Fibroblast of lung (primary cell): ENCODE measurements at places on chromosomes 2 and 18. TPM values are rescaled to one million over a fixed set of nuclear protein-coding genes. Genes with fewer than 3 reads are reported as not detected.
A peak's percentile ranks its signal among the peaks of the same experiment; 100 is the strongest.

DNA sequence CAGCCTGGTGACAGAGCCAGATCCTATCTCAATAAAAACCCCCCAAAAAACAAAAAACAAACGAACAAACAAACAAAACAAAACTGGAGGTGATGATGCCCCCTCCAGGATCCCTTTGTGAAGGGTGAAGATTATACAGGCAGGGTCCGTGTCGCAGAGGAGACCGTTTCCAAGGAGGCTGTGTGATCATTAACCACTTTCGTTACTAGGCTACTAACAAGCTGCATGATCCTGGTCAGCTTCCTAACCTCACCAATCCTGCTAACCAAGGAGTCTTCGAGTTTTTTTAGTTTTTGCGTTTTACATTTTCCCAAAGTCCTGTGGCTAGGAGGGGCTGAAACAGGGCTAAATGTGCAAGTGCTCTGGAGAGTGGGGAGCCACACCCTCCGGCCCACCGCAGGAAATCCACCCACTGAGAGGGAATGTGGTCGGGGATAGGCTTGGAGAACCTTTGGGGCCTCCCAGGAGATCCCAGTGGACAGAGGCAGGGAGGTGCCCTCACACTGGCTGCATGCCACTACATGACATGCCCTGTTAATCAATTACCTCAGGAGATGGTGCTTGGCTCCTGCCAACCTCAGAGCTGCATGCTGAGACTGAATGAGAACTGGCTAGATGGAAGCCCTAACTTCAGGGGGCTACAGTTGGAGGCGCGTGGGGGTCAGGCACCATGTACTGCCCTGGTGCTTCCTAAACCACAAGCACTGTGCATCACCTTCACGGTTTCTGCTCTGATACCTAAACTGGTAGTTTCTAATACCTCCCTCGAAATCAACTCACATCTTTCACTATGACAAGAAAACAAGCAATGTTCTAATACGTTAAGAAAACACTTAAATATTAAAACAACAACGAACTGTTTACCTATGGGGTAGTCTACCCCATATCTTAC is 67.5 kb upstream of the RGPD5 start:
- H3K4me3 ChIP-seq, result no peak overlapping the region
- no peak for DNase-seq
- H3K4me1 ChIP-seq, result no peaks in the 10 kb centered on the region
- peaks cover 15% of the 10 kb centered on the region for H3K27me3 ChIP-seq
- no peak overlapping the region for H3K27ac ChIP-seq

- no peak overlapping the region for H3K27ac ChIP-seq
- H3K27me3 ChIP-seq, result peaks cover 3% of the 10 kb centered on the region
- no peak overlapping the region for H3K4me3 ChIP-seq
- no peaks in the 10 kb centered on the region for H3K4me1 ChIP-seq
- DNase-seq, result no peak
Measured at GRCh38 chr2:98387478-98387877, 41.2 kb downstream of the CNGA3 start.

DNA sequence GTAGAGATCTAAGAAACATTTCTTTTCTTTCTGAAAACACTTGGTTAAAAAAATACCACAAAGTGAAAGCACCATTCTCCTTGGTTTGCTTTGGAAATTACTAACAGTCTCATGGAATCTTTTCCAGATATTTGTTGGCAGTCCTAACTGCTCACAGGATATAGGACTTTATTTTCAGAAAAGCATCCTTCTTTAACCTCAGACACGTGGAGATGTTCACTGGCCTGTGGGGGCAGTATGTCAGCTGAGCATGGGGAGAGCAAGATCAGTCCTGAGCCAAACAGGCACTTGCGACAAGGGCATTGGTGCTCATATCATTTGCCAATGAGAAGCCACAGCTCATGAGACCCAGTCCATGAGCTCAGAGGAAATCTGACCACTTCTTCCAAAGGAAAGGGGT is 371.9 kb downstream of the NBAS start:
- no peaks in the 10 kb centered on the region for H3K4me1 ChIP-seq
- no peaks in the 10 kb centered on the region for H3K36me3 ChIP-seq
- no peak overlapping the region for H3K27ac ChIP-seq
- H3K27me3 ChIP-seq, result no peaks in the 10 kb centered on the region
- no peak overlapping the region for H3K4me3 ChIP-seq
- no peak for DNase-seq

DNA sequence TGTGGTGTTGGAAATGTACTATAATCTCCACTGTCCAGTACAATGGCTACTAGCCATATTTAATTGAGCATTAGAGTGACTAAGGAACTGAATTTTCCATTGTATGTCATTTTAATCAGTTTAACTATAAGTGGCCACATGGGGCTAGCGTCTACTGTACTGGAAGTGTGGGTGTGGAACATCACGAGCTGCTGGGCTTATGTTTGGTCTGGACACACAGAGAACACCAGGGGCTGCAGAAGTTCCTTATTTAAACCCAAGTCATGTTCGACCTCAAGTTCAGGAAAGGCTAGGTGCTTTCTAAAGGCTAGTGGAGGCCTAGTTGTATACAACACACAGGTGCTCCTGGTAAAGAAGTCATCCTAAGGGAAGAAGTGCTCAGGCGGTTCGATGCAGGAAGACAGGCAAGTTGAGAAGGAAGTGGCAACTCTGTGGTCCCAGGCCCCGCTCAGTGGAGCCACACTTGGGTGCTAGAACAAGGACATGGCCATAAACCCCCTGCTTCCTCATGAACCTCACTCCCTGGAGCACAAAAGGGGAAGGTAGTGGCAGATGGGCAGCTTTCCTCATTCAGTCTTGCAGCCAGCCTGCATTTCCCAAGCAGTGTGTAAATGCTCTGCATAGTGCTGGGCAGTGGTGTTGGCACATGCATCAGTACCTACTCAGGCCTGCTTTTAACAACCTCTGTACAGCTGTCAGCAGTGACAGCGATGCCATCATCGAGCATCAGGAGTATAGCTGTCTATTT is 13.3 kb downstream of the LGALSL start:
- no peak overlapping the region for H3K27ac ChIP-seq
- no peaks in the 10 kb centered on the region for H3K4me1 ChIP-seq
- no peak overlapping the region for H3K4me3 ChIP-seq

DNA sequence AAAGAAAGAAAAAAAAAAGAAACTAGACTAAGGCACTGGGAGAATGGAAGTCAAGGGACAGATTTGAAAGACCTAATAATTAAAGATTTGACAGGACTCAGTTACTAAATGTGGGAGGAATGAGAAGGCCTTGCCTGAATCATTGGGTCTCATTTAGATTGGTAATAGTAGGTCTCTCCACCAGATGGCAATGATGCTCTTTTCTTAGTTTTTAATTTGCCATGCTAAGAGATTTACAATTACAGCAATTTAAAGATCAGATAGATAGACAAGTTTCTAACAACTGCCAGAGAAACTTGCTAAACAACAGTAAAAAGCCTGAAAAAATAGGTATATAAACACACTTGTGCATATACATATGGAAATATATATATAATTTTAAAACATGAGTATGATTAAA is 153.0 kb downstream of the TMEM247 start:
- no peak overlapping the region for H3K4me3 ChIP-seq
- H3K36me3 ChIP-seq, result no peaks in the 10 kb centered on the region
- H3K27ac ChIP-seq, result no peak overlapping the region
- DNase-seq, result peak; percentile 82
- no peaks in the 10 kb centered on the region for H3K27me3 ChIP-seq

GRCh38 chr18:25239581-25240419 is 112.2 kb downstream of the ZNF521 start:
- H3K27ac ChIP-seq, result no peak overlapping the region
- H3K4me3 ChIP-seq, result no peak overlapping the region
- H3K36me3 ChIP-seq, result no peaks in the 10 kb centered on the region
- H3K27me3 ChIP-seq, result no peaks in the 10 kb centered on the region
- H3K4me1 ChIP-seq, result peaks cover 10% of the 10 kb centered on the region
- peak; percentile 39 for DNase-seq

- no peaks in the 10 kb centered on the region for H3K27me3 ChIP-seq
- H3K36me3 ChIP-seq, result no peaks in the 10 kb centered on the region
- H3K4me1 ChIP-seq, result no peaks in the 10 kb centered on the region
- no peak for DNase-seq
- H3K27ac ChIP-seq, result no peak overlapping the region
Measured at GRCh38 chr18:32029558-32029957, 10.9 kb downstream of the RNF125 start.

DNA sequence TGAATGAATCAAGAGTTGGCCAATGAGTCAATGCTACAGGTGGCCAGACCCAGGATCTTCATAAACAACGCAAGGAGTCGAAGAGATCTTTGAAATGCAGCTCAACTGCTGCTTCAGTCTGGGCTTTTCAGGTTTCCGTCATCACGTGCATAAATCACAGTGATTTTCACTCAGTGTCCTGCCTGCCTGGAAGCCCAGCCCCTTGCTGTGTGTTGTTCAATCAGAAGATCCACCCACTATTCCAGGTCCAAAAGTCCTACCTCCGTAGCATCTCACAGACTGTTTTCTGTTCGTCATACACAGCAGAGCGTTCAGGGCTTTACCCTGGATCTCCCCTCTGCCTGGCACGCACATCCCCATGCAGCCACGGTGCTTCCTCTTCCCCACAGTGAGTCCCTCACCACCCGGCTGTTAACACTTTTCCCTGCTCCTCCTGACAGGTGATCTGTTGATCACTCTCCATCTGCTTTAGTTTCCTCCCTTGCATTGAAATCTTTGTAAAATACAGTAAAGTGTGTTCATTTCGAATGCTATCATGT is 216.3 kb downstream of the MYT1L start:
- no peak overlapping the region for H3K27ac ChIP-seq
- no peaks in the 10 kb centered on the region for H3K27me3 ChIP-seq
- H3K4me1 ChIP-seq, result no peaks in the 10 kb centered on the region
- no peak overlapping the region for H3K4me3 ChIP-seq

- no peaks in the 10 kb centered on the region for H3K4me1 ChIP-seq
- H3K27me3 ChIP-seq, result peaks cover 16% of the 10 kb centered on the region
- no peak overlapping the region for H3K27ac ChIP-seq
- H3K36me3 ChIP-seq, result no peaks in the 10 kb centered on the region
- no peak overlapping the region for H3K4me3 ChIP-seq
Measured at GRCh38 chr2:68379184-68379708, 14.2 kb downstream of the PLEK start.

DNA sequence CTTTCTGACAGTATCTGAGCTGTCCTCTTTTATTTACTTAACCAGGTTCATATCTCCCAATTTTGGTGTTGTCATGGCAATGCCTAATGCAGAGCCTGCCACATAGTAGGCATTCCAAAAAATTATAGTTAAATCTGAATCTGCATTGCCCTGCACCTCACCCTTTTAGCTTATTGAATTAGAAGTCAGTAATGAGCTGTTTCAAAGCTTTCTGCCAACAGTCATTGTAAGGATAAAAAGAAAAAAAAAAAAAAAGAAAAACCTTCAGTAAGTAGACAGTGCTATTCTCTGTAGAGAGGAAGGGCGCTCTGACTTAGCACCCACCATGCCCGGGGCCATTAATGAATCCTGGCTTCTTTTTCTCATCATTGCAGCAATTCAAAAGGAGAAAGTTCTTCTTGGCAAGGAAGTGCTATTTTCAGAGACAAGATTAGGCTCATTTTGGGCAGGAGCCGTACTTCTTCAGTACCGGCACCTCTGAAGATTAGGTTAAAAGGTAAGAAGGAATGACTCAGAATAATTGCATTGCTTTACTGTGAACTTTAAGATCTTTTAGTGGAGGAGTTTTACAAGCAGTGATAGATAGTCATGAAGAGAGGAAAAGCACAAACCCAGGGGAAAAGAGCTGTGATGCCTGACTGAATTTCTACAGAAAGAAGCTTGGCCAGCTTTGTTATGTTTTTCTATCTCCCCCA is 2041.2 kb upstream of the PIK3C3 start:
- no peak for DNase-seq
- H3K27me3 ChIP-seq, result no peaks in the 10 kb centered on the region
- no peaks in the 10 kb centered on the region for H3K4me1 ChIP-seq
- no peak overlapping the region for H3K4me3 ChIP-seq

The IL1F10 gene
- not detected in 2 replicates for polyA plus RNA-seq

The COBLL1 gene
- 3.7 and 11.9 TPM in 2 replicates for polyA plus RNA-seq

The FBXO48 gene
- 0.65 and 0.77 TPM in 2 replicates for polyA plus RNA-seq

The IL36A gene
- polyA plus RNA-seq, result not detected in 2 replicates
